ENCODE measurements at places on chromosomes 16 and 17. TPM values are rescaled to one million over a fixed set of nuclear protein-coding genes. Genes with fewer than 3 reads are reported as not detected.

DNA sequence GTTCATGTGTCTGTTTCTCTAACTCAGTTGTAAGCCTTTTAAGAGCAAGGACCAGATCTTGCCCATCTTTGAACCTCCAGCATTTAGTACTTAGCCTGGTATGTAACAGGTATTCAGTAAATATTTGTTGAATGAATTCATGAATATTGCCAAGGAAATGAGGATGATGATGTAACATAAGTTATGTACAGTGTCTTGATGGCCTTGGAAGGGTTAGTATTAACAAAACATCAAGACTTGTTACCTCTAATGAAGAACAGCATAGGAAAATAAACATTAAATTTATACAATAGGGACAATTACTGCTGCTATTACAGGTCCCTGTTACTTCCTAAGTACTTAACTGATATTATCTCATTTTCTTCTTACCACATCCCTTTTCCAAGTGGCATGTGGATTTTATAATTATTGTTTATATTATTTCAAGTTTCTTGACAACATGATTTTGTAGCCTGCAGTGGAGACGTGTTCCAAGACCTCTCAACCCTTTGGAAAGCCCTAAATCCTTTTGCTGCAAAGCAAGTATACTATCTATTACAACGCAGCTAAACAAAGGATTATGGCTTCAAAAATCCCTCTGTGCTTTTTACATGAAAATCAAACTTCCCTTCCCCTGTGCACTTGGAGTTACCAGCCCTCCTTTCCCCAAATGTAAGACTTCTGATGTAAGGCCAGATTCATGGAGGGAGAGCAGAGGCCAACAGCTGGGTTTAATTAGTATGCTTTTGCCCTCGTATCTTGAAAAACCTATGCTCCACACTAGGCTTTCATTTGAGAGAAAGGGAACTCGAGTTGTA lies 77.4 kb upstream of the SMIM36 start:
- no peak for DNase-seq

DNA sequence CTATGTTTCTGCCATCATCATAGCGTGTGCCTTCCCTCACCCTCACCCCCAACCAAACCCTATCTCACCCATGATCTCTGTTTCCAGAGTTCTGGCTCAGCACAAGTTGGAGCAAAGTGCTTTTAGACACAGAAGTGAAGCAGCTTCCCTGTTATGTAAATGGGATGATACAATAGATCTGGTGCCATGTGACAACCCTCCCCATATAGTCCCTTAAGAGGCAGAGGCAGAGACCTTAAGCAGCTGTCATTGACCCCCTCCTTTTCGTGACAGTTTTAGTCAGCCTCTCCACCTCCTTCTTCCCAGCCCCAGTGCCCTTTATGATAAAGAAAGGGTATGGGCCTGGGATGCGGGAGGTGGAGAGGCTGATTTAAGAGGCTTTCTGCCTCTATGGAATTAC lies 40.3 kb upstream of the MED13 start:
- no peak for DNase-seq

Gene ACSM5
- total RNA-seq = not detected

DNA sequence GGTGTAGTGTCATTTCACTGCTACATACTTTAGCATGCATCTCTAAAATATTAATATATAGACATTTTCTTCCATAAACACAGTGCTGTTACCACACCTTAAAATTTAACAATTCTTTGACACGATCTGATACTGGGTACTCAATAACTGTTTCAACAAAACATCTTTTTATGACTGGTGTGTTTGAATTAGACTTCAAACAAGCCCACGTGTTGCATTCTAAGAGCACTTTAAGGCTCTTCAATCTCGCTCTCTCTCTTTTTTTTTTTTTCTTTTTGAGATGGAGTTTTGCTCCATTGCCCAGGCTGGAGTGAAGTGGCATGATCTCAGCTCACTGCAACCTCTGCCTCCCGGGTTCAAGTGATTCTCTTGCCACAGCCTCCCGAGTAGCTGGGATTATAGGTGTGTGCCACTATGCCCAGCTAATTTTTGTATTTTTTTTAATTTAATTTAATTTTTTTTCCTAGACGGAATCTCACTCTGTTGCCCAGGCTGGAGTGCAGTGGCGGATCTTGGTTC lies 15.8 kb upstream of the SLC46A1 start:
- no peak for DNase-seq

- DNase-seq = no peak
These were observed 156.2 kb downstream of the PPM1E start for GRCh38 chr17:58911741-58912343.

DNA sequence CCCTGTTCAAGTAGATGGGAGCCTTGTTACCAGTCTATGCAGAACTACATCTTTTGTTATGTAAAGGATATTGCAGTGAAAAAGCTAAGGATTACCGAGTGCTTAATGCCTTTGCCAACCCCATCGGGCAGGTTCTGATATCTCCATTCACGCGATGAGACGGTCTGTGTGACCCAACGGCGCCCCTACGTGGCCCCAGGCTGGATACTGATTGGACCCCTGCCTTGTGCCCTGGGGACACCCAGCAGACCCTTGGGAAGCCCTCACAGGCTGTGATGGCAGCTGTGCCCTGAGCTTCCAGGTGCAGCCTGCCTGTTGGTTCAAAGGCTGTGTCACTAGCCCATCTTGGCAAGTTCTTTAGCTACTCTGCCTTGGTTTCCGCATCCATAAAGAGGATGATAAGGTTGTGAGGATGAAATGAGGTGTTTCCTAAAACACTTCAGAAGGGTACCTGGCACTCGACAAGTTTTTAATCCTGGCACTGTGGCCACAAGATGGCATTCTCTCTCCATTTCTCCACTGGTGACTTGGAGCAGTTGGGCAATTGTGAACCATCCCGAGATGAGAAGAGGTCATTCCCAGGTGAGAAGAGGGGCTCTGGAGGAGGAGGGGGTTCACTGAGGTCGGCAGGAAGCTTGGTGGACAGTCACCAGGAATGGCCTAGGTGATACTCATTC lies 33.6 kb downstream of the HAPSTR1 start:
- DNase-seq = no peak

DNA sequence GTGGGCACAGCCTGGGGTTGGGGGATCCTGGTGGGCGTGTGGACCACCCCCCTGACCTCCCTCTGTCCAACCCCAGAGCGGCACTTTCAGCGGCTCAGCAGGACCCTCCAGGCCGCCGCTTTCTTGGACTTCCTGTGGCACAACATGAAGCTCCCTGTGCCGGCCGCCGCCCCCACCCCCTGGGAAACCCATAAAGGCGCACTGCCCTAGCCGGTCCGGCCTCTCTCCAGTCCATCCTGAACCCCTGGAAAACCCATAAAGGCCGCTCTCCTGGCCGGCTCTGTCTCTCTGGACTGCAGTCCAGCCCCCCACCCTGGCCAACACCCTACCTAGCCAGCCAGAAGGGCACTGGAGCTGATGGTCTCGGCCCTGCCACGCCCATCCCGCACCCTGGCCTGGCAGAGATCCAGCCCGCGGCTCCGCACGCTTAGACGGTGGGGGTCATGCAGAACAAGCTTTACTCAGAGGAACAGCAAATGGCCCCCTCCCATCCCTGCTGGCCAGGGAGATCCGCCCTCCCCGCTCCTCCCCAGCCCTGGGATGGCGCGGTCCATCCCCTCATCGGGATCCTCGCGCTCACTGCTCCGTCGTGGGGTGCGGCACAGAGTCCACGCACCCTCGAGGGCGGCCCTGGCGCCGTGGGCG lies 2.7 kb downstream of the NOXO1 start:
- DNase-seq = no peak

DNA sequence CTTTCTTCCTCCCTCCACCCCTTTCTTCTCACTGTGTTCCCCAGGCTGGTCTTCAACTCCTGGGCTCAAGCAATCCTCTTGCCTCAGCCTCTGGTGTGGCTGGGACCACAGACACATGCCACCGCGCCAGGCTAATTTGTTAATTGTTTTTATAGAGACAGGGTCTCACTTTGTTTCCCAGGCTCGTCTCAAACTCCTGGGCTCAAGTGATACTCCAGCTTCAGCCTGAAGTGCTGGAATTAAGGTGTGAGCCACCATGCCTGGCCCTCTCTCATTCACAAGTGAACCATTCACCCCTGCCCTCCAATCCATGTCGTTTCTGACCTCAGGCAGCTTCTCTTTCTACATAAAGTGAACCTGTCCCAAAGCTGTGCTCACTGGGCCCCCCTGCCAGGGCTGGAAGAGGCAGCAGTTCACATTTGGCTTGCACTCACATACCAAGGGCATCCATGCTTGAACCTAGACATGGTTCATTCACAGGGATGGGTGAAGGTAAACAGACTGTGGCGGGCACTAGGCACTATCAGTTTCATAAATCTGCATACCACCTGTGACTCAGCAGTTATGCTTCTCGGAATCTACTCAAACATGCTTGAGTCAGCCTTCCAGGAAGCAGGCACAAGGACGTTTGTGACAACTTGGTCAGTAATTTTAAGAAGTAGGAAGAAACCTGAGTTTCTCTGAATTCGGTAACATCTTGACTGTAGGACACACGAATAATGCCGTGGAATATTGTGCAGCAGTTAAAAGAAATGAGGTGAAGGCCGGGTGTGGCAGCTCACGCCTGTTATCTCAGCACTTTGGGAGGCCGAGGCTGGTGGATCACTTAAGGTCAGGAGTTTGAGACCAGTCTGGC lies 6.0 kb upstream of the RNF213 start:
- peak; percentile 20 for DNase-seq

Gene METRN
- total RNA-seq = 2.6 TPM

All from CD4-positive, alpha-beta T cell (primary cell).